Activated CD4-positive, alpha-beta T cell treated with anti-CD3 and anti-CD28 coated beads, Interleukin-2, amount 50 U/mL, for 1 hour (primary cell): ENCODE measurements at places on chromosomes 6 and 20.

- no peak for DNase-seq
These were observed 94.8 kb upstream of the PHACTR1 start for GRCh38 chr6:12621754-12622153.

DNA sequence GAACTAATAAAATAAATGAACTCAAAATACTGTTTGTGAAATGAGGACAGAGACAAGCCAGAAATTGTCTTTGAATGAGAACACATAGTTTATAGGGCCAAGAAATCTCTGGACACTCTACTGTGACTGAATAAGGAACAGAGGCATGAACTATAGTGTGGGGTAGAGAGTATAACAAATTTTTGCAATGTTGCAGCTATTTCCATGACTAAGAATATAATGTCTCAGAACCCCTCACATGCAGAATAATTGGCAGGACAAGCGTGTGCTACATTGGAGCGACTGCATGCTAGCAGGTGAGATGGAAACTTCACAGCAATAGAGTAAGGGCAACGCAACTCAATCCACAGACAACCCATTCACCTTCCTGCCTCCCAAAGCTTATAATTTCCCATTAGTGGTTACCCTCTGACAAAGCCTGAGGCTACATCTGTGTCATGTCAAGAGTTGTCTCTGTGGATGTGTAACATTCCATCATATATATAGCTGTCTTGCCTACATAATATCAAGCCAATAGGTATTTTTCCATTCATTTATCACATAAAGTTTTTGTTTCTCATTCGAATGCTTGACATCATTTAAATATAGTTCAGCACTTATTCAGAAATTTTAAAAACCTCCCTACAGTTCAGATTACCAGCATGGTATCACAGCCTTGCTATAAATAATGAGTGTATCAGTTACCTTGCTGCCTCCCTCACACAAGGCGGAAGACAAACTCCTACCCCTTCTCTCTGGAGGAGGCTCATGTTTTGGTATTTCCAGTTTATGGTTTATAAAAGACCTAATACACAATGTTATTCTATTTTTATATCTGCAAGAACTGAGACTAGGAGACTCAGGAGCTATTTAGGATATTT is 47.9 kb upstream of the ECHDC1 start:
- DNase-seq = no peak

GRCh38 chr6:17013701-17014100 is 88.1 kb upstream of the STMND1 start:
- no peak for DNase-seq

- no peak for DNase-seq
These were observed 15.0 kb upstream of the TGM6 start for GRCh38 chr20:2365666-2366065.

DNA sequence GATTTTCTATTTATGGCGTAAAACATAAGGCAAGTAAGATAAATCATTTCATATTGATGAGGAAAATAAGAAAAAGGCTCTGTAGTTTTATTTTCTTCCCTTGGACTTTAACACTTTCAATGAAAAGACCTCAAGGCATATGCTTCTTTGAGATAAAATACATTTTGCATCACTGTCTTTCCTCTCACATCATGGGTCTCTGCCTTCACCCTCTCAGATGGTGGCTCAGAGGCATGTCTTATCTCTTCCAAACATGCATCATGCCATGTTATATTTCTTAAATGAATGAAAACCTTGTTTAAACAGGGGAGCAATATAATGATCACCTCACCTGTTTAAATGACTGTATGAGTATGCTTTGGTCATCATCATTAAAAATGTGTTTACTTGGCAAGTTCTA is 59.3 kb downstream of the PRL start:
- no peak for DNase-seq

GRCh38 chr6:108587258-108588059 is 26.7 kb downstream of the FOXO3 start:
- no peak for DNase-seq

GRCh38 chr6:156113631-156114030 is 658.0 kb upstream of the NOX3 start:
- DNase-seq = no peak

GRCh38 chr6:42771741-42772100 is 10.1 kb upstream of the BICRAL start:
- DNase-seq = no peak

GRCh38 chr20:13231031-13231752 is 10.1 kb downstream of the ISM1 start:
- DNase-seq = peak; percentile 49

- DNase-seq = peak; percentile 66
These were observed 19.2 kb downstream of the PRND start for GRCh38 chr20:4740774-4741431.

GRCh38 chr6:41428996-41429421 is 93.6 kb downstream of the NCR2 start:
- DNase-seq = no peak

DNA sequence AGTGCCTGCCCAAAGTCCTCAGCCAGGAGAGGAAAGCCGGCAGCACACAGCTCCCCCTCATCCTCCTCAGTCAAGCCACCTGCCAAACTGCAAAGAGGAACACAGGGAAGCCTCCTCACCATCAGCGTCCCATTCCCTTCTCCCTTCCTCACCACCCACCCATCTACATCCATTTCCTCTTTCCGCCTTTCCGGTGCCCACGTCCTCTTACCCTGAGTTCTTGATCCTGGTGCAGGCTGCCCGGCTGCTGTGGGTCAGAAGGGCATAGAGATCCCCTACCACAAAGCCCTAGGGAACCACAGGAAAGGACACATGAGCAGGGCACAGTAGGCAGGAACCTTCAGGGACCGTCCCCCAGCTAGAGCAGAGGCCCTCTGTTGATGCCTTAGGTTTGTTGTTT is 6.0 kb downstream of the GNMT start:
- no peak for DNase-seq

DNA sequence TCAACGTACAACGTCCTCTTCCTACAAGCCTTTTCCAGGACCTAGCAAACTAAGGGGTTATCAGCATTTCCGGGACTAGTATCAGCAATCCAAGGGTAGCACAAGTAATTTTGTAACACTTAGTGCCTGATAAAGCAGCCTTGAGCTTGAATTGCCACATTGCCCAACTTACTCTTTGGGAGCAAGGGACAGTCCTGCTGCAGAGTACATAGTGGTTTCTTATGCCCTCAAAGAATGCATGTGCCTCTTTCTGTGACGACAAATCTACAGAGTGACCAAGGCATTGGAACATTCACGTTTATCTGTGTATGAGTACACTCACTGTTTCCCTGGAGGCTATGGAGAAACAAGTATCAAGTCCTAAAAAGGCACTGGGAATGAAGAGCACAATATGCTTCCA is 3.2 kb upstream of the ID4 start:
- DNase-seq = no peak

DNA sequence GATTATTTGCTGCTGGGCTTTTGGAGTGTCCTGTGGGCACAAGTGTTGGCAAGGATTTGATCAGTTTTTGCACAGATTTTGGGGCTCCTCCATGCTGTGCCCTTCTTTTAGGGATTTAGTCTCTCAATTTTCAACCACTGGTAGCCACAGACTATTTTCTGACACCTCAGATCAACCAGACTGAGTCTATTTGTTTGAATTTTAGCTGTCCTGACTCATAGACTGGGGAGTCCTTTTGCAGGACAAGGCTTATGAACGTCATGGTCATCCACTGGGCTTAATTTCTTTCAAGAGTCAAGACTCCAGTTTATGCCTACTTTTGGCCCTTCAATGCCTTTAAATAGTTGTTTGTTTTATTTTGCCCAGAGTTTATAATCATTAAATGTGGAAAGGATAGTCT is 59.3 kb downstream of the BCKDHB start:
- no peak for DNase-seq

- DNase-seq = no peak
These were observed 566.3 kb downstream of the DHX35 start for GRCh38 chr20:39528436-39528835.

- DNase-seq = no peak
These were observed 414.3 kb downstream of the KIF16B start for GRCh38 chr20:16158976-16159286.

DNA sequence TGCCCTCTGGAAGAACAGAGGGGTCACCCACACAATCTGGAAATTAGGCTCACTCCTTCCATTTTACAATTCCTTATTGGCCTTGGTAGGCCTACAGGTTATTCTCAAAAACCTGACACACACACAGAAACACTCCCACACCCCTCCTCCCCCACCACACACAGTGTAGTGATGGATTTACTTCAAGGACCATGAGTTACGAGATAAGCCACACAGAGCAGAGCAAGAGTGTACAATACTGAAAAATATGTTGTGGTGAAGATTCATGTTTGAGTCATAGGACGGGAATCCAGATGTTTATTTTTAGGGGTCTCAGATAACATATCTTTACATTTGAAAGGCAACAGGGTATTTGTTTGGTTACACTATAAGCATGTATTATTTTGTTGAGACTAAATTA is 291.9 kb downstream of the PLCB1 start:
- DNase-seq = no peak

DNA sequence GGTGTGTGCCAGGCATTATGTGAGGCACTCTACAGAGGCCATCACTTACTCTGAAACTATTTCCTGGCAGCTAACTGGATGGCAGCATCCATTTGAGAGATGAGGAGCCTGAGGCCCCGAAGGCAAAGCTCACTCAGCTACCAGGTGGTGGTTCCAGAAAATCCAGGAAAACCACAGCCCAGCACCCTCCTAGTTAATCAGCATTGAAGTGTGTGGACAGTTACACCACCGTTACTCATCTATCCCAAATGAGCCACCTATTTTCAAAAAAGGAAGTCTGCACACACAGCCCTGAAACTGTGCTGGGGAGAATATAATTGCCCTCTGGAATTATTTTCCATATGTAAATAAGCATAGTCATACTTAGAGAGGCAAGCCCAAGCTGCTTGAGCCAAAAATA is 67.4 kb downstream of the CNBD2 start:
- DNase-seq = no peak

- DNase-seq = no peak
These were observed 183.6 kb downstream of the GJA1 start for GRCh38 chr6:121619013-121619412.

DNA sequence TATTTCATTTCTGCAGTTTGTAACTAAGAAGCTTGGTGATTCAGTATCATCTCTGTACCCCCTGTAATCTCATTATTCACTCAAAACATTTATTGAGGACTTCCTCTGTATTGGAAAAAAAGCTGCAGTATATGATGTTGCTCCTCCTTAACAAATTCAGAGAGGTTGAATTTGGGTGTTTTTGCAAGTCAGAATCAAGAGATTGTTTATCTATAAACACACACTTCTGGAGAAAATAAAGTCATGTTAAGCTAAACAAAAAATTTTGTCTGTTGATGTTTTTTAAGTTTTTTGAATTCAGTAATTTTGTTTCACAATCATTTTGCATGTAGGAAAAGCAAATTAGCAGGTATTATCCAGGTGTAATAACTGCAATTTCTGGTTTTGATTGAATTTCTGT is 11.4 kb upstream of the RHAG start:
- no peak for DNase-seq
